Natural killer cell (primary cell): ENCODE measurements at places on chromosomes 6 and 20. TPM values are rescaled to one million over a fixed set of nuclear protein-coding genes. Genes with fewer than 3 reads are reported as not detected.

Gene EYS
- not detected for total RNA-seq

Gene ENPP4
- 45.0 TPM for total RNA-seq

Gene CD83
- total RNA-seq, result 110 TPM

Gene C6orf15
- total RNA-seq, result not detected

DNA sequence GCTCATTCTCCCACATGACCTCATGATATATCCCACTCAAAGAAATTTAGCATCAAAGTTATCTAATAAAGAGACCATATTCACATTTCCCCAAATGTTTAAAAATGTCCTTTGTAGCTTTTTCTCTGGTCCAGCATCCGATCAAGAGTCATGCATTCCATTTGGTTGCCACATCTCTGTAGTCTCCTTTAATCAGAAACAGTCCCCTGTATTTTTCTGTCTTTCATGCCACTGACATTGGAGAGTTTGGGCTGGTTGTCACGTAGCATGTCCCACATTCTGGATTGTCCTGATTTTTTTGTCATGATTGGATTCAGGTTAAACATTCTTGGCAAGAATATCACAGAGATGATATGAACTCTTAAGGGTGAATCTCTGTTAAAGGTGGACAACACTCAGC is 55.7 kb downstream of the SNX5 start:
- no peaks in the 10 kb centered on the region for H3K27me3 ChIP-seq
- no peak overlapping the region for H3K27ac ChIP-seq

GRCh38 chr6:96066376-96066775 is 50.6 kb downstream of the FUT9 start:
- H3K27me3 ChIP-seq, result no peaks in the 10 kb centered on the region
- no peak overlapping the region for H3K4me3 ChIP-seq
- H3K36me3 ChIP-seq, result no peaks in the 10 kb centered on the region
- H3K27ac ChIP-seq, result no peak overlapping the region
- no peak for DNase-seq

- H3K27ac ChIP-seq, result no peak overlapping the region
- no peaks in the 10 kb centered on the region for H3K27me3 ChIP-seq
- DNase-seq, result no peak
- H3K4me1 ChIP-seq, result no peaks in the 10 kb centered on the region
- H3K36me3 ChIP-seq, result no peaks in the 10 kb centered on the region
Observed at GRCh38 chr20:57166568-57167291, 99.7 kb downstream of the BMP7 start.

GRCh38 chr20:7029019-7029418 is 261.5 kb downstream of the BMP2 start:
- no peak overlapping the region for H3K27ac ChIP-seq
- DNase-seq, result no peak
- no peak overlapping the region for H3K4me3 ChIP-seq
- no peaks in the 10 kb centered on the region for H3K27me3 ChIP-seq
- H3K4me1 ChIP-seq, result peaks cover 3% of the 10 kb centered on the region

DNA sequence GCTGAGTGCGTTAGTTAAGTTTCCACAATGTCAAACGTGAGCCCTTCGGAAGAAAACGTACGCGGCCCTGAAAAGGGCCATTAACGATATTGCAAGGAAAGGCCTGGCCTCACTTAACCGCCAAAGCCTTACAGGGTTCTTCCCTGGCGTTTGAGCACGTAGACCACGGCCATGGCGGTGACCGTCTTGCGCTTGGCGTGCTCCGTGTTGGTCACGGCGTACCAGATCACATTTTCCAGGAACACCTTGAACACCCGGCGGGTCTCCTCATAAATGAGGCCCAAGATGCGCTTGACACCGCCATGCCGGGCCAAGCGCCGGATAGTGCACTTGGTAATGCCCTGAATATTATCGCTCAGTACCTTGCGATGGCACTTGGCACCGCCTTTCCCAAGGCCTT is 118.4 kb upstream of the BTN3A2 start:
- no peak for DNase-seq
- H3K4me3 ChIP-seq, result no peak overlapping the region
- no peaks in the 10 kb centered on the region for H3K36me3 ChIP-seq
- peaks cover 12% of the 10 kb centered on the region for H3K4me1 ChIP-seq

DNA sequence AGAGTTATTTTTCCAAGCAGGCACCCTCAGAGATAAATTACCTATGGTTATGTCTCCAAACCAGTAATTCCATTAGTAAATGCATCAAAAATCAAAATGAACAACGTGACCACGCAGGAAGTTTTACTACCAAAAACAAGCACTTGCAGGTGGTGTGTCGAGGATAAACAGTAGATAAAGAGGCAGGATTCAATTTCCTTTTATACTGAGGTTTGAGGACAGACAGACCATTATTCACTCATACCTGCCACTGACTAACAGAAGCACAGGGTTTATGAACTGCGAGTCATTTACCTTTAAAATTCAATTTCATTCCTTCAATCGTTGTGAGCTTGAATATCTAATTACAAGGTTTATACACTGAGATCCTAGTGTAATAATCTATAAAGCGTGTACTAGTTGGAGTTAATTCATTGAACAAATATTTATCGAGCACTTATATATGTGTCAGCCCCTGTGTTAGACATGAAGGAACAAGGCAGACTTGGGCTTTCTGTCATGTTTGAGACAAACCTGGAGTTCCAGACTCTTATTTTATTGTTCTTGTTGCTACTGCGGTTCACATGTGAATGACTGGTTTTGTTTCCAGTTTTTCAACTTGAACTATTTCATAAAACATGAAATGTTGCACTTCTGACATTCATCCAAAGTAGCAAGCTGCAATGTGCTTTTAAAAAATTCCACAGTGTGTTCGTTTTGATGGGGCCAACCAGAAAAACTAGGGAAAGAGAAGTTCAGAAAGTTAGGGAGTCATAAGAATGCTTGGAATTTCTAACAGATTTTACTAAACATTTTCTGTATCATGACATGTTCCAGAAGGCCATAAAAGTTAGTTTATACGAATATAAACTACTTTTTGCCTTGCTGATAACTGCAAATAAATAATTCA is 205.6 kb downstream of the UST start:
- no peak overlapping the region for H3K4me3 ChIP-seq
- no peaks in the 10 kb centered on the region for H3K27me3 ChIP-seq
- no peak for DNase-seq
- H3K36me3 ChIP-seq, result peaks cover 2% of the 10 kb centered on the region
- no peaks in the 10 kb centered on the region for H3K4me1 ChIP-seq

GRCh38 chr6:52566853-52567279 is 10.0 kb downstream of the TRAM2 start:
- no peak for DNase-seq
- H3K36me3 ChIP-seq, result no peaks in the 10 kb centered on the region
- no peaks in the 10 kb centered on the region for H3K27me3 ChIP-seq
- H3K27ac ChIP-seq, result no peak overlapping the region

DNA sequence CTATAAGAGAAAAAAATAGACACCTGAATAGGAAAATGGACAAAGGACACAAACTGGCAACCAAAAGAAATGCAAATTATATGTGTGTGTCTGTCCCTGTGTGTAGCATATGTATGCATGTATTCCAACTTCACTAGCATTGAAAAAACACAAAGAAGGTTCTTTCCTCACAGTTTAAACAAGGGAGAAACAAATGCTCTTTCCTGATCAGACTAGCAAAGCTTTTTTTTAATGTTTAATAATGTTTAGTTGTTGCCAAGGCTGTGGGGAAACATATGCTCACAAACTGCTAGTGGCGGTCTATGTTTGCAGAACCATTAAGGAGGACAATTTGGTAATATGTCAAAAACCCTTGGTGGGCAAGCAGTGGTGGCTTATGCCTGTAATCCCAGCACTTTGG is 22.4 kb downstream of the SMLR1 start:
- no peak overlapping the region for H3K4me3 ChIP-seq
- no peak overlapping the region for H3K27ac ChIP-seq
- H3K4me1 ChIP-seq, result peaks cover 3% of the 10 kb centered on the region
- DNase-seq, result no peak
- H3K36me3 ChIP-seq, result no peaks in the 10 kb centered on the region

GRCh38 chr6:37653229-37653628 is 44.5 kb downstream of the MDGA1 start:
- H3K27ac ChIP-seq, result no peak overlapping the region
- DNase-seq, result no peak
- peaks cover 10% of the 10 kb centered on the region for H3K27me3 ChIP-seq
- no peak overlapping the region for H3K4me3 ChIP-seq
- H3K36me3 ChIP-seq, result no peaks in the 10 kb centered on the region

- no peak for DNase-seq
- no peaks in the 10 kb centered on the region for H3K27me3 ChIP-seq
- H3K4me3 ChIP-seq, result no peak overlapping the region
- peaks cover 20% of the 10 kb centered on the region for H3K4me1 ChIP-seq
- H3K36me3 ChIP-seq, result no peaks in the 10 kb centered on the region
Observed at GRCh38 chr20:45344168-45344860, 3.9 kb downstream of the SDC4 start.

- no peaks in the 10 kb centered on the region for H3K36me3 ChIP-seq
- no peak for DNase-seq
- H3K4me3 ChIP-seq, result no peak overlapping the region
- H3K27me3 ChIP-seq, result no peaks in the 10 kb centered on the region
- no peaks in the 10 kb centered on the region for H3K4me1 ChIP-seq
Observed at GRCh38 chr6:124536842-124537191, 425.4 kb upstream of the RNF217 start.

DNA sequence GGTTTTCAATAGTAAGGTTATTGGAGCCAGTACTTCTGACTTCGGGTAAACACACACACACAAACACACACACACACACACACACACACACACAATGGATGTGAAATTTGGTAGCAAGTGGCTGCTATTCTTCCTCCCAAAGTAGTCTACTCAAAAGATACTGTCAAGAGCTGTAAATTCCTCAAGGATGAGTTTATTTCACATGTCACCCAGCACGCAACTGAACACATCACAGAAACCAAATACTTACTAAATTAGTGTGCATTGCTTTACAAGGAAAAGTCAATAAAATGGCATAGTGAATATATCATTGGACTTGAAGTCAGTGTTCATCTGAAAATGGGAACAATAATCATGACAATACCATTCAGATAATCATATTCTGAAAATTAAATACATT is 32.9 kb downstream of the MMUT start:
- H3K36me3 ChIP-seq, result peaks cover 29% of the 10 kb centered on the region
- no peak for DNase-seq
- H3K4me3 ChIP-seq, result no peak overlapping the region
- no peak overlapping the region for H3K27ac ChIP-seq

DNA sequence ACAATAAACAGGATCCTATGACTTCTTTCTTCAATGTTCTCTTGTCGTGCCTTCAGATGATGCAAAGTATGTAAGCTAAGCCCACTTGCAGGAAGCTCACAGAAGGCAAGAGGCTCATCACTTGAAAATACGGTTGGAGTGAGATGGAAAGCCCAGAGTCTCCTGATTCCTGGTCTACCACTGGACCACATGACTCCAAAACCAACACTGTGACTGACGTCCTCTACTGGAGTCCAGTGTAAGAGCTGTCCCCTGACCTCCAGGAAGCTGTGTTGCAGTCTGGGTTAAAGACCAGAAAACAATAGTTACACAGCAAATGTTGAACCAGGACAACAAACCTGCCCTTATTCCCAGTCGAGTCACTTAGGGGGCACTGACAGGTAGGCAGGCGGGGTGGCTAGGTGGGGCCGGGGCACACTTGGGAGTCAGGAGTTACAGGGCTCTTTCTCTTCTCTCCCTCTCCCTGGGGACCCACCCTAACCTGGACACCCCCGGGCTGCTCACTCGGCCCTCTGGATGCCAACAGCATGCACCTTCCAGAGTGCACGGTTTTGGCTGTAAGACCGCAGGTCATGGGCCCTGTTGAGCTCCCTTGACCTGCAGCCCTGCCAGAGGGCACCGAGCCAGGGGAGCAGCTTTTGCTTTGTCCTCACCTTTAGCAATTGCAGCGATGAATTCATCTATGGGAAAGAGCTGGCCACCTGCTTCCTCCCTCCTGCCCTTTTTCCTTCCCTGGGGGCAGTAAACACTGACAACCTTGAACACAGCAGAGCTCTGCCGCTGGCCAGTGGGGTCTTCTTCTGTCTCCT is 7.4 kb downstream of the PCK1 start:
- no peaks in the 10 kb centered on the region for H3K36me3 ChIP-seq
- H3K4me1 ChIP-seq, result no peaks in the 10 kb centered on the region
- H3K27ac ChIP-seq, result no peak overlapping the region
- no peak overlapping the region for H3K4me3 ChIP-seq
- H3K27me3 ChIP-seq, result no peaks in the 10 kb centered on the region

- H3K27ac ChIP-seq, result no peak within 1 kb of the TSS
- DNase-seq, result no peak
Observed at GRCh38 chr20:31845300-31845863, at the start of gene FOXS1. FOXS1 (minus strand) TSS chr20:31845604; CDS start chr20:31845542, 62 bp downstream.

GRCh38 chr6:29479560-29479959 is 8.2 kb downstream of the MAS1L start:
- no peaks in the 10 kb centered on the region for H3K36me3 ChIP-seq
- H3K27ac ChIP-seq, result no peak overlapping the region
- no peaks in the 10 kb centered on the region for H3K4me1 ChIP-seq
- H3K4me3 ChIP-seq, result no peak overlapping the region
- DNase-seq, result no peak

GRCh38 chr6:81774542-81774941 is 22.1 kb upstream of the TENT5A start:
- no peak overlapping the region for H3K4me3 ChIP-seq
- no peaks in the 10 kb centered on the region for H3K27me3 ChIP-seq
- no peak overlapping the region for H3K27ac ChIP-seq
- no peaks in the 10 kb centered on the region for H3K4me1 ChIP-seq
- no peak for DNase-seq

GRCh38 chr6:16670183-16670582 is 91.1 kb downstream of the ATXN1 start:
- H3K36me3 ChIP-seq, result no peaks in the 10 kb centered on the region
- H3K4me1 ChIP-seq, result peaks cover 7% of the 10 kb centered on the region
- no peaks in the 10 kb centered on the region for H3K27me3 ChIP-seq
- H3K27ac ChIP-seq, result no peak overlapping the region
- H3K4me3 ChIP-seq, result no peak overlapping the region
